ENCODE measurements at places on chromosomes 7 and 10.

DNA sequence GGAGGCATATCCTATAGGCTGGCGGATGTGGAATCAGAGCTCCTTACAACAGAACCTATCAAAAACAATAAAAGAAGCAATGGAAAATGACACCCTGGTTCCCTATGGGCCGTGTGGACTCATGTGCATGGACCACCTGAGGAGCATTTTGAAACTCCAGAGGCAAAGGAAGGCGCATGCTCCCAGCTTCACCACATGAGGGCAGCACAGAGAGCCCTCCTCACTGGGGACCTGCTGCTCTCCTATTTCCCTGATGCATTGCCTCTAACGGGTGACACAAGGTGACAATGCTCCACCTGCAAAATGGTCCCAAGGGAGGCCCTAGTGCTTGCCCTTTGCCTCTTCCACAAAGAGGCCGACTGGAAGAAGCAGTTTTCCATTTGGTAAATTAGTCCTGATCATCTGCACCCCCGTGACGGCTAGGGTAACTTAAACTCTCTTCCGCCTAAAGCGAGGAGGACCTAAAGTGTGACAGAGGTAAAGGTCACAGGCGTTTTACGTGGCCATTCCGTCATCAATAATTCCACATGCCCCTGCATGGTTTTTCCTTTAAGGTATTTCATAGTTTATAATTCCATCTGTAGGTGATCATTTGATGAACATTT is 67.7 kb downstream of the GPAM start:
- DNase-seq, result no peak

DNA sequence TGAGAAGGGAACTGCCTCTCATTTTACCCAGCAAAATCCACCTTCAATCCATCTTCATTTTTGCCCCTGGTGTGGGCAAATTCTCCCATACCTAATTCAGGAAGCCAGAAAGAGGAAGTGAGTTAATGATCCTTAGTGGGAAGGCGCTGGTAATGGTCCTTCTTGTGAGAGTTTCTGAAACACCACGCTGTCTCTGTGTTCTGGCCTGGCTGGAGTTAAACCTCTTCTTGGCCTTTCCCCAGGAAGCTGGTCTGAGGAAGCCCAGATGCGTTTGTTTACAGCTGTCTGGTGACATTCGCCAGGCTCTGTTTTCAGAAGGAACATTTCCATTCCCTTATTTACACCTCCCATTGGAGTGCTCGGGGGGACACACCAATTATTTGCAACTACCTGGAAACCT is 24.3 kb downstream of the HTRA1 start:
- DNase-seq, result no peak

GRCh38 chr10:130174328-130174727 is 38.1 kb downstream of the GLRX3 start:
- no peak for DNase-seq

GRCh38 chr10:122525788-122526187 is 34.8 kb upstream of the DMBT1 start:
- DNase-seq, result no peak

GRCh38 chr7:39184391-39184790 is 206.7 kb downstream of the POU6F2 start:
- DNase-seq, result no peak

DNA sequence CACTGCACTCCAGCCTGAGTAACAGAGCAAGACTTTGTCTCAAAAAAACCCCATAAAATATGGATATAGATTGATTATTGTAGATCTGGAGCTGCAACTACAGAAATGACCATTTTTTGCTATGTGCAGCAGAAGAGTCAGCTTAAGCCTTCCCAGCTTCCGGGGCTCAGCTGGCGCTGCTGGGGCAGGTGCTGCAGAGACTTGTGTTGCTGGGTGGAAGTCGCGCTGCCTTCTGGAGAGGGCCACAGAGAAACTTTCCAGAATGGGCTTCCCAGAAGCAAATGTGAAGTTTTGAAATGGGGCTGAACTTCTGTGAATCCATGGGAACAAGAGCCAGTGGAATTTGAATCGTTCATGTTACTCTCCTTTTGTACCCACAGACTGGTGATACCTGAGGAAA is 37.3 kb upstream of the RSBN1L start:
- DNase-seq, result no peak

DNA sequence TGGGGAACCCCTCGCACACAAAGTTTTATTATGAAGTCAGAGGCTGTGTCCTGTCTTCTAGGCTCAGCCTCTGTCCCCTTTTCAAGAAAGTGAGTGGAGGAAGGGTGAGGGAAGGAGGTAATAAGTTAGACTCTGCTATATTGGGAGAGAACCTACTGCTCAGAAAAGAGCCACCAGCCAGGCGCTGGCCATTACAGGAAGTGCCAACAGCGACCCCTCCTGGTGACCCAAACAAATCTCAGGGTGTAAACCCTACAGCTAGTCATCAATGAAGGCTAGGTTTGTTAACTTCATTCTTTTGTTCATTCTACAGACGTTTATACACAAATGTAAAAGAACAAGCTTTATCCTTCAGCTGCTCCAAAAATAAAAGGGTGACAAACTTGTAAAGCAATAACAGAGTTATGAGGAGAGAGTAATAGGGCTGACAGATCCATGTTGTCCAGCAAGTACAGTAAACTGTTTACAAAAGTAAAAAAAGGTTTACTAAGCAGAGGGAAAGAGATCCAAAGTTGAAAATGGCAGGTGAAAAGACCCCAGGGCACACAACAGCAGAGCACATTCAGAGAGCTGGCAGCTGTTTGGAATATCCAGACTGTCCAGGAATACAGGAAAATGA is 82.7 kb downstream of the FAM204A start:
- no peak for DNase-seq

Measured in activated T-helper 1 cell treated with anti-CD3 and anti-CD28 coated beads, Interleukin-2, amount 50 U/mL, for 16 hours (primary cell).